ENCODE measurements at places on chromosomes 4 and X.

GRCh38 chrX:12954981-12955380 lies 19.9 kb upstream of the TMSB4X start:
- DNase-seq, result no peak

DNA sequence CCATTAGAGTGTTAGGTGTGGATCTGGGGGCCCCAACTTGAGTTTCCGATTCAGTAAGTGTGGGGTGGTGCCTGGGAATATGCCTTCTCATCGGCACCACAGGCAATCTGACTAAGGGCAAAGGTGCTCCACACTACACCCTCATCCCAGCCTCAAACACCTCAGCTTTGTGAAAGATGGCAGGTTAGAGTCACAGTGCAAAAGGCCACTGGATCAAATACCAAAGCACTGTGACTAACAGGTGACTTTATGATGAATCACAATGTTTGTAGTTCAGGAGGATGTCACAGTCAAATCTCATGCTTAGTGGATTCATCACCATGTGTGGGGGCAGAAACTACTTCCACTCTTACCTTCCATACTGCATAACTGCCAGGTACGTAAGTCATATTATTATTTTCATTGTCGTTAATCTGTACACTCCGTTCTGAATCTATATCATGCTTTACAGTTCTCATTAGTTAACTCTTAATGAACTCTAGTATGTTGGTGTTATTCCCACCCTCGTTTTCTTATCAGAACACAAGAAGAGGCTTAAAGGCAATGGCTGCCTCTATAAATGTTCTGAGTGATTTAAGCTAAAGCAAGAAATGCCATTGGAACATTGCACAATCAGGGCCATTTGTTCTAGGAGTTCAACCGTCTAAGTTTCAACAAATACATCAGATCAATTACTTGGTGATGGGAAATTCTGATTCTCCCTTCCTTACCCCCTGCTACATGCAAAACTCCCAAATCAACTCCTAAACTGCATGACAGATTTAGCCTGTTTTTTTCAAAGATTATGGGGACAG lies 50.2 kb downstream of the PRKG2 start:
- DNase-seq, result no peak

DNA sequence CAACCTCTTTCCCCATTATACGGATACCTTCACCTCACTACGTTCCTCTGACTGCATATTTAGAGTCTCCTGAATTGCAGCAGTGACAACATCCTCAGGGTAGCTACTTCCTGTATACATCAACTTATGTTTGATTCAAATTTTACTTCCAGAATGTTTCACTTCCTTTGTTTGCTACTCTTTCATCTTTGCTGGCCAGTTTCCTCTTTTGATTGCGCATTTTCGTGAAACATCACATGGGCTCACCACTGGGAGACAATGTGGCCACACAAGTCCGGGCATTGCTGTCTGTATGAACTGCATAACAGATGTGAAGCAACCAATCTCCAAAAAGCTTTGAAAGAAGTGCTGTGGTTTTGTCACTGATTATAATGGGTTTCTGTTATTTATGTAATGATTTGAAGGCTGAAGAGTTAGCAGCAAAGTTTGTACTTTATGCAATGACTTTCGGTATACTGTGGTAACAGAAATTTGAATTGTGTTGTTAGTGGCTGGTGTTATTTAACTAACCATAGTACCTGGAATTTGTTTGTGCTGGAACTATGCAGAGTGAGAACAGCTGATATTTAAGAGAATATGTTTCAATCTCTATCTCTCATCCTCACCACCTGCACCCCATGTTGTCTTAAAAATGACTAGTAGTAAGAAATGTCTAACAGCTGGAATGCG lies 7.4 kb downstream of the SNCA start:
- DNase-seq, result peak; percentile 69

- no peak for DNase-seq
These were observed 56.1 kb downstream of the ATXN3L start for GRCh38 chrX:13263560-13264251.

- no peak for DNase-seq
These were observed 150.0 kb downstream of the PRKX start for GRCh38 chrX:3563451-3563850.

GRCh38 chrX:124085063-124085462 lies 123.6 kb downstream of the STAG2 start:
- DNase-seq, result no peak

- DNase-seq, result no peak
These were observed 3.1 kb upstream of the TASL start for GRCh38 chrX:30580641-30581040.

DNA sequence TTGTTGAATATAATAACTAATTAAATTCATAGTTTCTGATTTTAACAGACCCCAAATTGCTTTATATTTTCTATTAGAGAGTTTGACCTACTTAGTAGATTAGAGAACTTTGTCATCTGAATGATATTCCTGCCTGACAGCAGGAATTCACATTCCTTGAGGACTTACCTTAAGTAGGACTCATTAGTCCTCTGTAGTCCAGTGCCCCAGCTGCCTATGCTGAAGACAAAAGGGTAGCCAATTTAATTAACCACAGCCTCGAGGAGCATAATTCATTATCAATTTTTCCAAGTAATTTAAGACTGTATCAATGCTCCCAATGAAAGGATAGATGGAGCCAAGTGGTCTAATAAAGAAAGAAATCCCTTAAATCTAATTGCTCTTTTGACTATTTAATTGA lies 1405.0 kb upstream of the IGFBP7 start:
- DNase-seq, result no peak

GRCh38 chr4:26058537-26058936 lies 144.5 kb downstream of the SMIM20 start:
- DNase-seq, result no peak

GRCh38 chr4:20493761-20494353 lies 206.4 kb upstream of the PACRGL start:
- no peak for DNase-seq

DNA sequence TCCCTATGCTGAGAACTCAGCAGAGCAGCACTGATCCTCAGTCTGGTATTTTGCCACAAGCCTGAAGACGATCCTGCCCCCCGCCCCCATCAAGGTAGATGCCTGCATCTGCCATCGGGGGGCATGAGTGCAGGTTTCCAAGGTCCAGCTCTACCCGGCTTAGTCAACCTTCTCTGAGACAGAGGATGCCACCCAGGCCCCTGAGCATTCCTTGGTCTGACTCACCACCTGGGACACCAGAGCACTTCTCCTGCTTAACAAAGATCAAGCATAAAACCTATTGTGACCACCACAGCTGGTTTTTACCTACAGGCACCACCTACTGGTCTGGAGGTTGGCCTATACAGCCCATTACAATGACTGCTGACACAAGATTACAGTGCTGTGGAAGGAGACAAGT lies 1168.1 kb downstream of the PCDH19 start:
- no peak for DNase-seq

DNA sequence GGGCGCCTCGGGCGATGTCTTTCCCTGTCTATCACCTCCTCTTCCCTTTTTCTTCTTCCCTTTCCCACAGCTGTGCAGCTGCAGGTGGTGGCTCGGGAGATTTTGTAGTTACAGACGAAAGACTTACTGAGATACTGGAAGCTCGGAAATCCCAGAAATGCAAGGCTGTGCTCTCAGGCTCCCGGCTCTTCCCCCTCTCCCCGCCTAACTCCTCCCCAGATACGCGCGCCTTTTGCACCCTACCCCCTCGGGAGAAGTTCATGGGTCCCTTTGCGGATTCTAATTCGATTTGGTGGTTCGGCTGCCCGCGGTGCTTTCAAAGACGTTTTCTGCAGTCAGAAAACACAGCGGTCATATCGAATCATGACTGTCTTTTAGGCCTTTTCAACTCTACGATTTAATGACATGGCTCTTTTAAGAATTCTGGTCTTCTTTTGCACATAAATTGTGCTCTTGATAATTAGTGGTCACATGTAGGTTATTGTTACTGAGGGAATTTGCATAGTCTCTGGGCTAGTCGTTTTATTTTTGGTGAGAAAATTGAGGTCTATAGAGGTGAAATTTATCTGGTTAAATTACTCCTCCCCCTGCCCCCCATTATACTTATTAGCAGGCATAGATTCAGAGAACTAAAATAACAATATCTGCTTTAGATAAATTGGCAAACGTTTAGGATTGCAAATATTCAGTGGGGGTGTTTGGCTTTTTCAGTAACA lies 1.6 kb downstream of the SEPTIN11 start:
- no peak for DNase-seq

DNA sequence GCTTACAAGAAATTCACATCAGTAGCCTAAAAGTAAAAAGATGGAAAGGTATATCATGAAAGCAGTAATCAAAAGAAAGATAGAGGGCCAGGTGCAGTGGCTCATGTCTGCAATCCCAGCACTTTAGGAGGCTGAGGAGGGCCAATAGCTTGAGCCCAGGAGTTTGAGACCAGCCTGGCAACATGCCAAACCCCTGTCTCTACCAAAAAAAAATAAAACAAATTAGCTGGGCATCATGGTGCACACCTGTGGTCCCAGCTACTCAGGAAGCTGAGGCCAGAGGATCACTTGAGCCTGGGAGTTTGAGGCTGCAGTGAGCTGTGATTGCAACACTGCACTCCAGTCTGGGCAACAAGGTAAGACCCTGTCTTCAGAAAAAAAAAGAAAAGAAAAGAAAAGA lies 55.5 kb downstream of the GSPT2 start:
- no peak for DNase-seq
